ENCODE measurements at places on chromosomes 1 and 21.

GRCh38 chr21:41916888-41917433 is 36.9 kb downstream of the C2CD2 start:
- DNase-seq = no peak

DNA sequence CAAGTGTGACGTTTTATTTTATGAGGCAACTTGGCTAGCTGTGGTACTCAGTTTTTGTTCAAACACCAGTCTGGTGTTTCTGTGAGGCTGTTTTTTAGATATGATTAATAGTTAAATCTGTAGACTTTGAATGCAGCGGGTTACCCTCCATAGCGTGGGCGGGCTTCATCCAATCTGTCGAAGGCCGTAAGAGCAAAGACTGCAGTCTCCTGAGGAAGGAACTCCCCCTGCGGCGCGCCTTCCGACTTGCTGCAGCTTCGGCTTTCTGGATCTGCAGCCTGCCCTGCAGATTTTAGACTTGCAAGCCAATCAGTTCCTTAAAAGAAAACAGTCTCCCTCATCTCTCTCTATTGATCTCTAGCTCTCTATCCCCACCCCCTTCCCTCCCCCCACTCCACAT is 4.2 kb upstream of the ZNF496 start:
- DNase-seq = no peak

- DNase-seq = no peak
Measured at GRCh38 chr1:85229574-85230097, 28.8 kb upstream of the SYDE2 start.

GRCh38 chr1:50940291-50940690 is 19.8 kb downstream of the FAF1 start:
- DNase-seq = no peak

DNA sequence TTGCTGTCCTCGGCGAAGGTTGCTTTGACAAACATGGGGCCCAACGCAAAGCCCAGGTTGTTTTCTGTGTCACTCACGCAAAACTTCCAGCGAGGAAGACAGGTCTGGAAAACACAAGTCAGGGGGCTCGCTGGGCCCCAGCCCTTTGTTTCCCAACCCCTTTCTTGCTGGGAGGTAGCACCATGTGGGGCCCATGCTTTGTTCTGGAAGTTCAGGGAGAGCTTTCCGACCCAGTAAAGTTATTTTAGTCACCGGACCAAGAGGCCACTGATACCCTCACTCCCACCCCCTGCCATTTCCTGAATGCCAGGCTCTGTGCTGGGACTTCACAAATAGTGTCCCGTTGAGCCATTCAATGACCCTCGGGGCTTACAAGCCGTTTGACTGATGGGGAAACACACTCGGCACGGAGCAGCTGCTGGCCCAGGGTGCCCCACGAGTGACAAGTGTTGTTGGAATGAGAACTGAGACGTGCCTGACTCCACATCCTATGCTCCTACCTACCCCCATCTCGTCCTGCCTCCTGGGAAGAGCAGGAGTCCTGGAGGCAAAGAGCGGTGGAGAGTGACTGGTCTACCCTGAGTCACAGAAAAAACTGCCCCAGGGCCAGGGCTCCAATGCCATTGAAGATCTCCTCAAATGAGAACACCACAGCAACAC is 52.0 kb downstream of the ECE1 start:
- no peak for DNase-seq

DNA sequence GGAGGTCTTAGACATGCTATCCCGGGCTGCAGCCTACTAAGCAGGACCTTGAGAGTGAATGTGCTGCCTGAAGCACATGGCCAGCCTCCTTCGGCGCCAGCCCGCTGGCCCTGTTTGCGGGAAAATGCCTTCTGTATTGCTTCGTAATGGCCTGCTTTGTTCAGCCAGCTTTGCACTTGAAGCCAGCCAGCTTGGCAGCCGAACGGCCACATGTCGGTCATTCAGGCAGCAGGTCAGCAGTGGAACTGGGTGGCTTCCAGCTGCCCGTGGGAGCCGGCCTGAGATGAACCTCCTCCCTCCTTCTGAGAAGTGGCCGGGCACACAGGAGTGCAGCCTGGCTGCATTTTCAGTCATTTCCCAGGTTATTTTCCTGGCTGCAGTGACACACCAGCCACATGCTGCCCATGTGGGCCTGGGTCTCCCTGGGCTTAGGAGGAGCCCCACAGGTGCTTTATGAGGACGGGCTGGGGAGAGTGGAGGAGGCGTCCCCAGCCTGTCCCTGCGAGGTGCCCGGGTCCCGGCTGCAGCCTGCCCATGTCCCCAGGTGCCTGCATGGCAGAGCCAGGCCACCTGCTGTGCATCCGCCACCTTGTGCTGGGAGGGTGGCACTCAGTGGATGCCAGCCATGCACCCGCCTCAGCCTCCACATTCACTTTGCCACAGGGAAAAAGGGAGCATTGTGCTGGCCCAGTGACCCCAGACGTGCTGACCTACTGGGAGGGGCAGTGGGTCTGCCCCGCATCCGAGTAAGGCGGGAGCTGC is 103.5 kb downstream of the SIK1 start:
- DNase-seq = no peak

- DNase-seq = no peak
Measured at GRCh38 chr1:75786901-75787493, 941 bp downstream of the RABGGTB start.

- DNase-seq = no peak
Measured at GRCh38 chr1:116256875-116257274, 116.2 kb upstream of the ATP1A1 start.

GRCh38 chr1:39370602-39371001 is 120.8 kb upstream of the BMP8A start:
- no peak for DNase-seq

- DNase-seq = no peak
Measured at GRCh38 chr1:42260376-42261070, 74.5 kb downstream of the FOXJ3 start.
